ENCODE measurements at places on chromosomes 1 and 21. TPM values are rescaled to one million over a fixed set of nuclear protein-coding genes. Genes with fewer than 3 reads are reported as not detected.

GRCh38 chr21:43797925-43798715 lies 8.7 kb downstream of the RRP1 start:
- DNase-seq: no peak

GJA9 gene
- not detected for total RNA-seq

LRRC47 gene
- total RNA-seq: 57.5 TPM

HRNR gene
- total RNA-seq: not detected

GRCh38 chr1:145758116-145758515 lies 38.8 kb downstream of the CD160 start:
- no peak for DNase-seq

ACTN2 gene
- total RNA-seq: 2,394 TPM

DAB1 gene
- 2.6 TPM for total RNA-seq

DNA sequence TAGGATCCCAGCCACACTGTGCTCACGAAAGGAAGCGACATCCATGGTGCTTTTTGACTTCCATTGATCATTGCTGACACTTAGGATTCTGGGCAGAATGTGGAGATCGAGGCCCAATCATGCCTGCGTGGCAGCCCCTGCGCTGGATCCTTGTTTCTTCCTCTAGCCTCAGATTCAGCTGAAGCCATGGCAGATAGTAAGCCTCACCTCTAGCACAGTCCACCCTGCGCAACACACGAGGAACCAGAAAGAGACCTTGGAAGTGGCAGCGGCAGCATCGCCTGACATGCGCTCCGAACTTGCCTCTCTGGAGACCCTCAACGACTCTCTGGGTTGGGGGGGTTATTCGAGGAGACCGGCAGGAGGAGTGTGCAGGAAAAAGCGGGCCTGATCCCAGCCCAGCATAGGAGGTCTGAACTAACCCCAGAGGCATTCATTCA lies 10.6 kb downstream of the HLX start:
- DNase-seq: no peak

DNA sequence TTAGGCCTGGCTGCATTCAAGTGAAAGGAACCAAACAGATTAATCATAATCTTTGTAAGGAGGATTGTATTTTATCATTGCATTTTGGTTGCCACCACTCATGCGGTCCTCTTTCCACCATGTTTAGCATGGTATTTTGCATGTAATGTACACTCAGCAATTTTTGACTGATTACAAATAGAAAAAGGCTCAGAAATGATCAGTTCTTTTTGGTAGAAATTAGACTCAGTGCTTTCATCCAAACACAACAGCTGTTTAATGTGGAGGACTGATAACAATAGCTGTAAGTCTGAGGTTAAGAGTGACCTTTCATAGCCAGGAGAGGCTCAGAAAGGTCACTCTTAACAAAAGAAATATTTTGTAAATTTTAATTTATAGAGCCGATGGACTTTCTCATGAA lies 25.3 kb upstream of the DPH5 start:
- DNase-seq: no peak

DNA sequence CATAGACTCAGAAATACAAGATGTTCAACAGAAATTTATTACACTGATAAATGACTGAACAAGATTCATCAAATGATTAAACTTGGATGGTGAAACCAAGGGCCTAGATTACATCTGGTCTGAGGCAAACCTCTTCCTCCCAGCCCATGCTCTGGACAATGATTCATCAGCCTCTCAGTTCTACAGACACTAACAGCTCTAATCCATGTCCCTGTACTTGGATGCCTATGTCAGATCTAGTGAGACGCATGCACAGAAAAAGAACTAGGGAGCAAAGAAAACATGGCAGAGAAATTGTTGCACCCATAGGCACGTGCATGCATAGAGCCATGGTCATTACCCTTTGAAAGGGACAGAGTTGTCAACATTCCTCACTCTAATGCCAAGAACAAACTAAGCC lies 250.1 kb downstream of the KCNH1 start:
- no peak for DNase-seq

- DNase-seq: no peak
Observed at GRCh38 chr1:15181564-15181963, 28.0 kb downstream of the TMEM51 start.

DNA sequence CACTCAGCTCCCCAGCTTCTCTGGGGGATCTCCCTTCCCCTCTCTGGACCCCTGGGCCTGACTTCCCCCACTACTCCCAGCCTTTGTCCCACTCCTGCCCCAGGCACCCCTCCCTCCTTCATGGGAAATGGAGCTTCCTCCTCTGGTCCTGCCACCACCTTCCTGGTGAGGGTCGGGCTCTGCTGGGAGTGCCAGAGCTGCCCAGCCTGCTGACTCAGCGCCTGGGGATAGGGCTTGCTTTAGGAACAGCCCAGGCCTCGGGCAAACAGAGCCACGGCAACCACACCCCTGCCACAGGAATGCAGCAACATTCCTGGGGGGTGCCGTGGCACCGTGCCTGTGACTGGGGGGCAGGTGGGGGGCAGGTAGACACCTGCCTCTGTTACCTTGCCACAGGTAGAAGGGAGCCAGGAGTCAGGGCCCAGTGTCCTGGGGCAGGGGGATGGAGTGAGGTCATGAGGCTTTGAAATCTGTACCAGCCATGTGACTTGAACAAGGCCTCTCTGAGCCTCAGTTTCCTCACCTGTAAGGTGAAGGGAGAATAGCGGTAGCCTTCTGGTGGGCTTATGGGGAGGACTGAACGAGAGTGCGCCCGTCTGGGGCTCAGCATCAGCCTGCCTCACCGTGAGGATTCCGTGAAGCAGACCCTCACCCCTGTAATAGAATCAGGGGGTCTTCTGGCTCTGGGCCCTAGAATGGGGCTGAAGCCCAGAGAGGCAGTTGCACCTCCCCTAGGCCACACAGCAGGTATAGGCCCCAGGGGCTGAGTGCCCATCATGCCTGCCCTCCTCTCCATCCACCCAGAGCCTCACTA lies 17.8 kb upstream of the EPHA2 start:
- no peak for DNase-seq

GRCh38 chr1:28056129-28056925 lies 32.1 kb downstream of the EYA3 start:
- no peak for DNase-seq
